ENCODE measurements at places on chromosomes 1 and 21. TPM values are rescaled to one million over a fixed set of nuclear protein-coding genes. Genes with fewer than 3 reads are reported as not detected.

The KRTAP11-1 gene
- not detected for total RNA-seq

The ZNF670 gene
- total RNA-seq = 1.1 TPM

The TNN gene
- total RNA-seq = not detected

The GRHL3 gene
- 0.59 TPM for total RNA-seq

The TPTE gene
- not detected for total RNA-seq

The ANKRD35 gene
- total RNA-seq = 0.88 TPM

The TCEA3 gene
- 5.5 TPM for total RNA-seq

The SLC25A34 gene
- 1.6 TPM for total RNA-seq

The LAMC1 gene
- total RNA-seq = 0.51 TPM

The SLC6A9 gene
- total RNA-seq = 4.9 TPM

The CTSE gene
- not detected for total RNA-seq

The EIF3I gene
- total RNA-seq = 196 TPM

The SLAMF8 gene
- total RNA-seq = 1.4 TPM

The PROK1 gene
- total RNA-seq = not detected

The BARHL2 gene
- total RNA-seq = not detected

The NES gene
- total RNA-seq = 0.12 TPM

All from T-helper 1 cell treated with Interleukin-12 subunit alpha and Interleukin-12 subunit beta and Interleukin-4 antibody, amounts not matched to agents 30 ng/mL and 1 ng/mL, for 36 hours (primary cell).